ENCODE measurements at places on chromosomes 16 and 17. TPM values are rescaled to one million over a fixed set of nuclear protein-coding genes. Genes with fewer than 3 reads are reported as not detected.

Gene GRAPL
- total RNA-seq, result not detected

DNA sequence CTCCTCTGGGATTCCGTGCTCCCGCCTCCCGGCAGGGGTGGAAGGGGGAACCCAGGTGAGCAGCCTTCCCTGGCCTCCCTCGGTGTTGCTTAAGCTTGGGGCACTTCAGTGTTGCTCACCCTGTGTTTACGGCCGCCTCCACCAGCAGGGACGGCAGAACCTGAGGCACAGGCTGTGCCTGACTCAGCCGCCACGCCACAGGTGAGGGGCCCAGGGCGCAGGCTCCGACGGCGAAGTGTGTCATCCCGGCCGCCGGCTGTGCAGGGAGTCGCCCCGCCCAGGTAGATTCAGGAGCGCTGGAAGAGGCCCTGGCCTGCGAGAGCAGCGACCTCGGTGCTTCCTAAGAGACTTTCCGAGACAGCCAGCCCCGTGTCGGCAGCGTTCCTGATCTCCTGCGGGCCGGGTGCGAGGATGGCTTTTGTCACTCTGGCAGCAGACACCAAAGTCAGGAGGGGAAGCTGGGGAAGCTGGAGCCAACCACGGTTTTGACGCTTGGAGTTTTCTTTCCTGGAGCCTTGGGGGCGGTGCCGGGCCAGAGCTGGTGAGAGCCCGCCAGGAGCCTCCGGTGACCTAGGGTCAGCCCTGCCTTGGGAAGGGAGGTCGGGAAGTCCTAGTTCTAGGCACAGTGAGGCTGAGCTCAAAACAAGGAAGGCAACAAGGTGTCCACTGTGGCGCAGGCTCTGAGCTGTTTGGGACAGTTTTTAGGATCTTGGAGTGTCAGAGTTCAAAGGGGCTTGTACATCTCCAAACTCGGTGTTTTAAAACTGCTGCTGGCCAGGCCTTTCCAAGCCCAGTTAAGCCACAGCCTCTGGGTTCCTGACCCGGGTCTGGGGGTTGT is 2.1 kb downstream of the GSE1 start:
- peak overlapping the region; percentile 51 for H3K4me3 ChIP-seq
- no peaks in the 10 kb centered on the region for H3K36me3 ChIP-seq
- DNase-seq, result peak; percentile 95
- peaks cover 35% of the 10 kb centered on the region for H3K4me1 ChIP-seq
- peak overlapping the region; percentile 99 for H3K27ac ChIP-seq

Gene NFATC2IP
- total RNA-seq, result 19.3 TPM

Gene GAS2L2
- 0.05 TPM for total RNA-seq

GRCh38 chr17:35289222-35289621 is 46.4 kb downstream of the SLFN5 start:
- H3K4me3 ChIP-seq, result no peak overlapping the region
- DNase-seq, result no peak
- no peaks in the 10 kb centered on the region for H3K27me3 ChIP-seq

GRCh38 chr17:81859906-81860755 is at the start of gene P4HB:
Gene P4HB (minus strand): TSS chr17:81860535. CDS start chr17:81860471, 64 bp downstream.
- peaks cover 42% of the 10 kb centered on the region for H3K4me1 ChIP-seq
- H3K36me3 ChIP-seq, result no peaks in the 10 kb centered on the region
- H3K27me3 ChIP-seq, result no peaks in the 10 kb centered on the region
- peak within 1 kb of the TSS; percentile 99 for H3K4me3 ChIP-seq

DNA sequence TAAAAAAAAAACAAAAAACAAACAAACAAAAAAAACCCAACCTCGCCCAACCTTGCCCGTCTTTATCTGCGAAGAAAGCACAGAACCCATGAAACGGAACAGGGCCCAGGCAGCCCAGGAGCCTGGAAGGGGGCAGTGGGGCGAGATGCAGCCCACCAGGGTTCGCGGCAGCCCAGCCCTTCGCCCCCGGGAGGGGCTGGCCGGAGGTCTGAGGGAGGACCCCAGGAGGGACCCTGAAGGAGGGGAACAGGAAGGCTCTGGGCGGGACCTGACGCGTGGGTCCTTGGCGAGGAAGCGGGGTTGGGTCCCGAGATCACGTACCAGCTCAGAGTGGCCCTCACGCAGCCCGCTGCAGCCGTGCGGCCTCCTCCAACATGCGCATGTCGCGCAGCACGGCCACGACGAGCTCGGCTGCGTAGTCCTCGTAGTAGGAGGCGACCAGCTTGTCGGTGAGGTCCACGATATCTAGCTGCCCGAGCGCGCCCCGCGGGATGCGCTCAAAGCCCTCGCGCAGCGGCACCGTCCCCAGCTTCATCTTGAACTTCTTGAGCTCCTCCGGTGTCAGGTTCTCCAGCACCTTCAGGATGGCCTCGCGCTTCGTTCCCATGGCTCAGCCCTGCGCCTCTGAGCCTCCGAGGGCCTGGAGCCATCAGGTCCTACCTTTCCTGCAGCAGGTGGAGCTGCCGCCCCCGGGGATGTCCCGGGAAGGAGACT is at the start of gene PYDC1:
Gene PYDC1, minus strand, starts transcription at position 714 of the 714 bp plus-strand sequence. Its CDS starts 107 bp downstream, at position 607.
- peaks cover 17% of the 10 kb centered on the region for H3K4me1 ChIP-seq
- no peak within 1 kb of the TSS for H3K27ac ChIP-seq
- H3K4me3 ChIP-seq, result no peak within 1 kb of the TSS
- DNase-seq, result peak; percentile 68
- H3K36me3 ChIP-seq, result no peaks in the 10 kb centered on the region

DNA sequence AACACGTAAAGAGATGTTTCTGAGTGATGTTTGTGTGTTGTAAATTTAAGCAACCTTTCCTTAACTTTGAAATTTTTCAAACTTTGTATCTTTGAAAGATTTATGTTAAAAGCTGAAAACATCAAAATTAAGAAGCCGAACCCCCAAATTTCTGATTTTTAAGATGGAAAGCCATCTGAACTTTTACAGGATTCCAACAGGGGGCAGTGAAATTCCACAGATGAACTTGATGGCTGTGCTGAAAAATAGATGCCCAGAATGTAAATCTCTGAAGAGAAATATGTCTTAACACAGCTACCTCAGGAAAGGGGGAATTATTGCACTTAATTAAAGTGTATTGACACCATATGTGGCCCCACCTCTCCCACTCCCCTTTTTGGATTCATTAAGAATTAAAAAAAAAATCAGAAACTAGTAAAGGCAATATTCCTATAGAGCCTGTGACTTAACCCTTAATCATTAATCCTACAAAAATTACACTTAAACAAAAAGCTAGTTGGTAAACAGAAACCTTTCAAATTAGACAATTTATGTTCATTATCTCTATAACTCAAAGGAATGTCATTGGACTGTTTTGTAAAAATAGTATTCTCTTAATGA is 597.9 kb downstream of the KCNJ2 start:
- no peak overlapping the region for H3K4me3 ChIP-seq
- no peak for DNase-seq
- no peaks in the 10 kb centered on the region for H3K4me1 ChIP-seq
- no peak overlapping the region for H3K27ac ChIP-seq
- H3K36me3 ChIP-seq, result no peaks in the 10 kb centered on the region
- no peaks in the 10 kb centered on the region for H3K27me3 ChIP-seq

DNA sequence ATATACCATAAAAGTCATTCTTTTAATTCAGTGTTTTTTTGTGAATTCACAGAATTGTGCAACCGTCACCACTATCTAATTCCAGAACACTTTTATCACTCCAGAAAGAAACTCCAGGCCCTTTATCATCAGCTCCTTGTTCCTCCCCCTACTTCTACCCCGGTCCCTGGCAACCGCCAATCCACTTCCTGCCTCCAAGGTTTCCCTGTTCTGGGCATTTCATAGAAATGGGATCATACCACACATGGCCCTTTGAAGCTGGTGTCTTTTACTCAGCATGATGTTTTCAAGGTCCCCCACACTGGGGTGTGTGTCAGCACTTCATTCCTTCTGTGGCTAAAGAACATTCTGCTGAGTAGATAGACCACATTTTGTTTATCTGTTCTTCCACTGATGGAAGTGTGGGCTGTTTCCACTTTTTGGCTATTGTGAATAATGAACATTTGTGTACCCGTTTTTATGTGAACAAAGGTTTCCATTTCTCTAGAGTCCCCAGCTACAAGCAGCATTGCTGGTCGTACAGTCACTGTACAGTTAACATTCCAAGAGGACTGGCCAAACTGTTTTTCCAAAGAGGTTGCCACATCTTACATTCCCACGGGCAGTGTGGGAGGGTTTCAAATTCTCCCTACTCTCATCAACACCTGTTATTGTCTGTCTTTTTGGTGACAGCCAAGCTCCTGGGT is 75.8 kb upstream of the ZNF469 start:
- no peaks in the 10 kb centered on the region for H3K27me3 ChIP-seq
- no peaks in the 10 kb centered on the region for H3K4me1 ChIP-seq
- H3K36me3 ChIP-seq, result no peaks in the 10 kb centered on the region
- no peak for DNase-seq
- H3K27ac ChIP-seq, result no peak overlapping the region

- H3K36me3 ChIP-seq, result no peaks in the 10 kb centered on the region
- H3K4me3 ChIP-seq, result no peak overlapping the region
- no peak overlapping the region for H3K27ac ChIP-seq
- no peaks in the 10 kb centered on the region for H3K4me1 ChIP-seq
- no peak for DNase-seq
Measured at GRCh38 chr16:76318565-76318964, 41.4 kb downstream of the CNTNAP4 start.

DNA sequence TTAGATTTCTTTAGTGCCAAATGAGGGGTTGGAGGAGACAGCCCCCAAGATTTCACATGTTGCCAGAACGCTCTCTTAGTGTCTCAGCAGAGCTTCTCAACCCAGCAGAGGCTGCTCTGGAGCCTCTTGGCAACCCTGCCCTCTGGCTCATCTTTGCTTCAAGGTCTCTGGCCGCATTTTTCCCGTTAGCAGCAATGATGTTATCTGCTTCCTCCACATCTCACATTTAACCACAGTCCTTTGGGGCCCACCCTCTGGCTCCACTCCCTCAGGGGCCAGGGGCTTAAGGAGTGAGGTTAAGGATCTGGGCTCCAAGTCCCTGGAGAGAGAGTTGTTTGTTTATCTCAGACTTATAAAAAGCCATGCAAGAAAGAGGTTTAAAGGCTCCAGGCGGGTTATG is 3.3 kb upstream of the XYLT1 start:
- no peaks in the 10 kb centered on the region for H3K36me3 ChIP-seq
- H3K4me3 ChIP-seq, result no peak overlapping the region
- no peaks in the 10 kb centered on the region for H3K27me3 ChIP-seq

DNA sequence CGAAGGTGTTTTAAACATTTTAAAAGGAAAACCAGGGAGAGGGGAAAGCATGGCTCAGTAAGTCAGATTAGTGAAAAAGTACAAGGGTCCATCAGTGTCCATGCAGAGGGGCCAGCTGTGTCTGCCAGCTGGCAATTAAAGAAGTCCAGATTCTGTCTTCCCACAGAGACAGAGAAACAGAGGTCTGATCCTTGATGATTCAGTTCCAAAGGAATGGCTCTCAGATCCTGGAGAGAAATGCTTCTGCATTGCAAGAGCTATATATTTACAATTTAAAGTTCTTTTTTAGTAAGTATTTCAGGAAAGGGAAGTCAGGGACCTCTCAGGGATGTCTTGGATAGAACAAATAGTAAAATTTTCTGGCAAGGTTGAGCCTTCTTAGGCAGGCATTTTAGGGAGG is 56.2 kb downstream of the HSD17B2 start:
- H3K4me1 ChIP-seq, result no peaks in the 10 kb centered on the region
- H3K27ac ChIP-seq, result no peak overlapping the region
- DNase-seq, result no peak
- no peaks in the 10 kb centered on the region for H3K27me3 ChIP-seq
- H3K36me3 ChIP-seq, result no peaks in the 10 kb centered on the region
- H3K4me3 ChIP-seq, result no peak overlapping the region

DNA sequence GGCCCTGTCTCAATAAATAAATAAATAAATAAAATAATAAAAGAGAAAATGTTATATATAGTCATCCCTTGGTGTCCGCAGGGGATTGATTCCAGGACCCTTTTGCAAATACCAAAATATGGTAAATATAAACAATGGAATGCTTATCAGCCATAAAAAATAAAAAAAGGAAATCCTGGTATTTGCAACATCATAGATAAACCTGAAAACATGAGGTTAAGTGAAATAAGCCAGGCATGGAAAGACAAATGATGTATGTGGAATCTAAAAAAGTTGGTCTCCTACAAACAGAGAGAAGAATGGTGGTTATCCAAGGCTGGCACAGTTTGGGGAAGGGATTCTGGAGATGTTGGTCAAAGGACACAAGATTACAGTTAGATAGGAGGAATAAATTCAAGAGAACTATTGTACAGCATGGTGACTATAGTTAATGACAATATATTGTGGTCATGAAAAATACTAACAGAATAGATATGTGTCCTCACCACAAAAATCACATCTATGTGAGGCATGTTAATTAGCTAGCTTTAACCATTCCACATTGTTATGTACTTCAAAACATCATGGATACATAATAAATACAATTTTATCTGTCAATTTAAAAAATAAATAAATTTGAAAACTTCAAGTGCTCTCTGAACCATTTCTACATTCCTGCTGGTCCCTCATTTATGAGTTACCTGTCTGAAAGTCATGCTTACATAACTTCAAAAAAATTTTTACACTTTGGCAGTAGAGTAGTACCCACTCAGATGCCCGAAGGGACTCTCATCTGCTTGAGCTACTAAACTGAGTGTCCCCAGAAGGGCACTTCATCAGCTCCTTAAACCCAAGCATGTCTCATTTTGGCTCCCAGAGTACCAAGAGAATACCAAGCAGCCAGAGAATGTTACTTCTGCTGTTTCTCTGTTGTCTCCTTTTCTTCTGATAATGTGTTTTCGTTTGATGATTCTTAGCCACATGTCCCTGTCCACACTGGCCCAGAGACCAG is 26.6 kb downstream of the N4BP1 start:
- H3K4me3 ChIP-seq, result no peak overlapping the region
- no peak for DNase-seq
- H3K27ac ChIP-seq, result no peak overlapping the region

Gene IL17C
- not detected for total RNA-seq

GRCh38 chr16:77289331-77289809 is 90.2 kb downstream of the SYCE1L start:
- no peaks in the 10 kb centered on the region for H3K27me3 ChIP-seq
- H3K4me1 ChIP-seq, result no peaks in the 10 kb centered on the region
- no peak for DNase-seq
- no peak overlapping the region for H3K4me3 ChIP-seq

DNA sequence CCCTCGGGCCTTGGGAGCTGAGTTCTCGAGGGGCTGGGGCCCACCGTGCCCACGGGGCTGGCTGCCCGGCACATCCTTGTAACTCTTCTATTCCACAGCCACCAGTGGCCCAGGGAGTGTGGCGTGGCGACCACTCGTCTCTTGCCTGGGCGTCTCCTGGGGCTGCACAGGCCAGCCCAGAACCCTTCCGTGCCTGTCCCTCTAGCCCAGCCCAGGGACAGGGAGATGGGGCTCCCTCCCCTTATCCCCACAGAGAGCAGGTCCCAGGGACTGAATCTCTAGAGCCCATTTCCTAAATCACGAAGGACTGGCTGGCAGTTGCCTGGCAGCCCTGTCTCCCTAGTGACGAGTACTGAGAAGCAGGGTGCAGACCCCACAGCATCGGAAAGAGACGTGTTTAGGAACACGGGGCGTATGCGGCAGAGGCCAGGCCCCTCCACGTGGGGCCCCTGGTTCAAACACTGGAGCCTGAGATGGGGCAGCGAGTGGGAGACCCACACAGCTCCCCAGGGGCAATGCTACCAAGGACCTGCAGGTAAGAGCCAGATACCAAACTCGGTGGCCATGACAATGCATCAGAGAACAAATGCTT is 51.0 kb downstream of the TIMM22 start:
- H3K27me3 ChIP-seq, result no peaks in the 10 kb centered on the region
- H3K36me3 ChIP-seq, result no peaks in the 10 kb centered on the region
- H3K4me3 ChIP-seq, result no peak overlapping the region
- no peak overlapping the region for H3K27ac ChIP-seq
- no peaks in the 10 kb centered on the region for H3K4me1 ChIP-seq

Gene DPEP2
- total RNA-seq, result not detected

Measured in pancreas (tissue), 10 donors.